ENCODE measurements at places on chromosomes 16 and 17. TPM values are rescaled to one million over a fixed set of nuclear protein-coding genes. Genes with fewer than 3 reads are reported as not detected.

GRCh38 chr17:7888184-7888920 lies at the start of gene CHD3:
TSS of gene CHD3 (plus strand) at chr17:7888789. CDS start at chr17:7889001, 212 bp downstream.
- peak; percentile 53 for ATAC-seq

DNA sequence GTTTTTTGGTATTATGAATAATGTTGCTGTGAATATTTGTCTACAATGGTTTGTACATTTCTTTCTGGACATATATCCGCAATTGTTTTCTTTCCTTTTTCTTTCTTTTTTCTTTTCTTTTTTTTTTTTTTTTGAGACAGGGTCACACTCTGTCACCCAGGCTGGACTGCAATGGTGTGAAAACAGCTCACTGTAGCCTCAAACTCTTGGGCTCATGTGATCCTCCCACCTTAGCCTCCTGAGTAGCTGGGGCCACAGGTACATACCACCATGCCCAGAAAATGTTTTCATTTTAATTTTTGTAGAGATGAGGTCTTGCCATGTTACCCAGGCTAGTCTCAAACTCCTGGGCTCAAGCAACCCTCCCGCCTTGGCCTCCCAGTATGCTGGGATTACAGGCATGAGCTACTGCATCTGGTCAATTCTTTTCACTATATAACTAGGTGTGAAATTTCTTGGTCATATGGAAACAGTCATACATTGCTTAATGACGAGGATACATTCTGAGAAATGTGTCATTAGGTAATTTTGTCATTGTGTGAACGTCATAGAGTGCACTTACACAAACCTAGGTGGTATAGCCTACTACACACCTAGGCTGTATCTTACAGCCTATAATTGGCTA lies 15.2 kb downstream of the IL21R start:
- peak; percentile 95 for ATAC-seq

GRCh38 chr16:27531826-27532800 lies 17.6 kb downstream of the GTF3C1 start:
- ATAC-seq: no peak

- no peak for ATAC-seq
Measured at GRCh38 chr17:38981636-38982035, 14.4 kb upstream of the FBXO47 start.

- no peak for ATAC-seq
Measured at GRCh38 chr17:34626121-34626681, 46.8 kb downstream of the TMEM132E start.

Gene AXIN2
- 0.71 TPM for total RNA-seq

GRCh38 chr17:50049636-50050035 lies 6.3 kb upstream of the ITGA3 start:
- no peak for ATAC-seq
